ENCODE measurements at places on chromosomes 1 and 21.

DNA sequence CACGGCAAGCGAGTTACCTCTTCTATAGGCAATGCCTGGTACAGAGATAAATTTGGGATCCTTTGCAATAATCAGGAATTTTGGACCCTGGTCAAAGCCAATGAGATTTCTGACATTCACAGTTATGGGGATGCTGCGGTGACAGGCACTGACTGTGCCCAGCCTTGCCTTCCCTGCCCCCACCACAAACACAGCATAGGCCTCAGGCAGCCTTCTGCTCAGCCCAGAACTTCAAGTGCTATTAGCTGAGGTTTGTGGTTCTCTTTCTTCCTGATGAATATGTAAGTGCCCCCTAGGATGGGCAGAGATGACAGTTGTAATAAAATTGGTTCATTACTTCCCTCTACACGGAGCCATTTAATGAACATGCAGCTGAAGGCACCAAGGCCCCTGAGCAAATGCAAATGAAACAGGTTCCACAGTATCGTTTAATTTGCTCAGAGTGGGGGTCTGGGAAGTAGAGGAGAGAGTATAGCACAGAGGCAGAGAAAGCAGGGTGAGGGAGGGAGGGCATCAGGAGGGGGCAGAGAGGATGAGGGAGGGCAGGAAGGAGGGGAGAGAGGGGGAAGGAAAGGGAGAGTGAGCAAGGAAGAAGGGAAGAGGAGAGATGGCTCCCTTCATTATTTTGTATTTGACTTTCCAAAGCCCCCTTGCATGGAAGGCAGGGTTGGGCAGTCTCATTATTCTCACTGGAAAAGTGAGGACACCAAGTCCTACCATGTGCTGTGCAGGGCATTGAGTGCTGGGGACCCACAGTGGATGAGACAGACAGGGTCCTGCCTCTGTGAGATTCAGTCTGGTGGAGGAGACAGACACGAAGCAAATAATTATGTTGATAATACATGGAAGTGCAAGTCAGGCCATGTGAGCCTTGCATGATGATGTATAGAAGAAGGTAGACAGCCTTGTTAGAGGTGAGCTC, 513.0 kb downstream of the PTPRU start:
- DNase-seq: no peak

- DNase-seq: no peak
Observed at GRCh38 chr1:191427593-191427992, 730.7 kb upstream of the RGS18 start.

GRCh38 chr1:54624466-54625464, 1.4 kb upstream of the FAM151A start:
- DNase-seq: no peak

GRCh38 chr1:227733309-227733705, 1.8 kb downstream of the JMJD4 start:
- DNase-seq: no peak

GRCh38 chr1:33328817-33329216, 7.9 kb upstream of the A3GALT2 start:
- no peak for DNase-seq

DNA sequence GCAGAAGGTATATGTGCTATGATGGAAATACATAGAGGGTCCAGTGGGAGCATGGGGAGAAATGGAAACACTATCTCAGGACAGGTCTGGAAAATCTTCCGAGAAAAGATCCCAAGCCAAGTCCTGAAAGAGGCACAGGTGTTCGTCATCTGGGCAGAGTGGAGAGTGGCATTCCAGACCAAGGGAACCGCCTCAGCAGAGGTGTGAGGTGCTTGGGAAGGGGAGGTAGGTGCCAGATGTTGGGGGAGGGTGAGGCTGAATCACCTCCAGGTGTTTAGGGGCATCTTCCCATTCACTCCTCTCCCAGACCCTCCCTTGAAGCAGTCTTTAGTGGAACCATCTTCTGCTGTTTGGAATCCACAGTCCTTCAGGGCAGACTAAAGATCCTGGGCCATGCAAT, 23.5 kb upstream of the LRRN2 start:
- DNase-seq: no peak

DNA sequence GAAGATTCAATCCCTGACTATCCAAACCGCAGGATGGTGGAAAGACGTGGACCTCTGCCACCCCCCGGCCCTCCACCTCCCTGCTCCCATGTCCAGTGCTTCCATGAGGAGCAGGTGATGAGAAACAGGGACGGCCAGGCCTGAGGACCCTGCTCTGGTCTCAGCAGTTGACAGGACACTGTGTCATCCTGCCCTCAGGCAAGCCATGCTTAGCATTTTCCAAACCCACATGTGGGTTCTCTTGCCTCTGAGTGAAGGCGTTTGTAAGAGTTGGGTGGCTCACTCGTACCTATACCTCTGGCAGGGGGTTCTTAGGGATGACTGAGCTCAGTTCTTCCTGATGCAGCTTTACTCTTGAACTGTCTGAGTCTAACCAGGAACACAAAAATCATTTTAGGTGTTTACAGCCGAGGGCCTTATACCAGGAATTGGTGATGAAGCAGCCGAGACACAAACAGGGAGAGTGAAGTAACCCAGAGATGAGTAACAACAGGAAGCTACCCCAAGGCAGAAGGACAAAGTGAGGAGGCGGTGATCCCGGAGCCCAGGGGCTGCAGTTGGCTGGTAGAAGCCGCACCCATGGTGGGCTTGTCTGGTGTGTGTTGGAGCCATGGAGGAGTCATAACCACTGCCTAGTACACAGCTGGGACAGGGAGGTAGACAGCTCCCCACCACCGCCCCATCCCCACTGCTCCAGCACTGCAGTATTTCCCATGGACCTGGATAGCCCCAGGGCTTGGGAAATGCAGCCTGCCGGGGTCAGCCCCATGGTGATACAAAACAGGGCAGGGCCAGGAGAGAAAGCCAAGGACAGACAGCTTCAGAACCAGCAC, 21.4 kb downstream of the MYBPH start:
- DNase-seq: peak; percentile 54

GRCh38 chr1:86272083-86272482, 115.5 kb upstream of the COL24A1 start:
- DNase-seq: no peak

- peak; percentile 30 for DNase-seq
Observed at GRCh38 chr1:66313429-66313828, 220.5 kb upstream of the SGIP1 start.

DNA sequence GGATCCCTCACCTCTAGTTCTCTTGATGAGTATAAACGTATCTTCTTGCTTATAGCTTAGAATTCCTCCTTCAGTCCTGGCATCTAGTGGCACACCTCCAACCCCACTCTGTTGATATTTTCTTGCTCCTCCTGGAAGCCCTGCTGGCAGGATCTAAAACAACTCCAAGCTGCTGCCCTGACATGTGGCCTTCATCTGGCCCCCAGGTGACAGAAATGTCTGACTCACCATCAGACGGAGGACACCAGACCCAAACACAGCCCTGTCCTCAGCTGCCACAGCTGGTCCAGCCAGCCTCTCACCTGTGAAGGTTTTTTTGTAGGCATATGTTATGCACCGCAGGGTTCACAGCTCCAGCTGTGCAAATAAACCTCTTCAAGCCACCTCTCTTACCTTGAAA, 53.4 kb downstream of the KRTAP19-8 start:
- DNase-seq: no peak

- DNase-seq: peak; percentile 68
Observed at GRCh38 chr21:35352066-35352770, 303.1 kb upstream of the RUNX1 start.

GRCh38 chr1:28718586-28719331, 18.0 kb upstream of the YTHDF2 start:
- DNase-seq: peak; percentile 51

DNA sequence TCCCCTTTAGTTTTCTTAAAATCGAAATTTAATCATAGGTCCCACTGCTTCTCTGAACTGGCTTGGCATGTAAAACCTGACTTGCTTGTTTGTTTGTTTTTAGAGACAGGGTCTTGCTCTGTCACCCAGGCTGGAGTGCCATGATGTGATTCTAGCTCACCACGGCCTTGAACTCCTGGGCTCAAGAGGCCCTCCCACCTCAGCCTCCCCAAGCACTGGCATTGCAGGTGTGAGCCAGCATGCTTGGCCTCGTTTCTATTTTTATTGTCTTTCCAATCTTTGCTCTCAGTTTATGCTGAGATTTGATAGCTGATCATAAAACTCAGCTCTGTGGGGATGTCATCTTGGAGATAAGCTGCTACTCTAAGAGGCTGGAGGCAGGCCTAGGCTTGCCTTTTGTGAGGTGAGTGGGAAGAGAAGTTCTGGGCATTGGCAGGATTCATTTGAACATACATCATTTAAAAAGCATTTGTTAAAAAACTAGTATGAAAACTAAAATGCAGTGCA, 51.5 kb upstream of the GCLM start:
- DNase-seq: no peak

DNA sequence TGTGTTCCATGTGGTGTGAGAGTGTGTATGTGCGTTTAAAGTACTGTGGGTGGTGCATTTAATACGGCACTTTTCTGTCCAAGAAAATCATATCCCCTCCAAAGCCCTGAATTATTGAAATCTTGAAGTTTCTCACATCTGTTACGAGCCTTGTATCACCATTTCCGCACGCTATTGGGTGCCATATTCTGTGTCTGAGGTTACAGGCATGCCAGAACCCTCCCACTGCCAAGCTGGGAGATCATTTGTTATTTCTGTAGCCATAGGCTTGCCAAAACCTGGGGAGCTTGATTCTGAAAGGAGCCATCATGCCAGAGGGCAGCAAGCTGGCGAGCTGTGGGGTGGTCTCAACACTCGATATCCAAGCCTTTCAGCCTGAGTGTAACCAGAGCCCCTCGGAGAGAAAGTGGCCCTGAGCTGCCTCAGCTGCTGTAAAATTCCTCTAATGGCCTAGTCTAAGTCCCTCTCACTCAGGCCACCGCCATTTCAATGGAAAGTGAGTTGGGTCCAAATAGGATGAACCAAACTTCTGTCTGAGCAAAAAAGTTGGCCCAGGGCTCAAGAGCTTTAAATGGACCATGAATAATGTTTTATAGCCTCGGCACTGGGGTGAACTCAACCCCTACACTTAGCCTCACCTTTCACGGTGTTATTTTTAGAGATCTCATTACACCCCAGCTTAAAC, 298.4 kb upstream of the DUSP10 start:
- DNase-seq: no peak

GRCh38 chr1:31032266-31032665, 33.3 kb downstream of the PUM1 start:
- DNase-seq: no peak

Data from cardiac fibroblast (primary cell).